ENCODE measurements at places on chromosomes 7 and 10. TPM values are rescaled to one million over a fixed set of nuclear protein-coding genes. Genes with fewer than 3 reads are reported as not detected.

GRCh38 chr7:132386201-132386681 lies 190.0 kb downstream of the PLXNA4 start:
- DNase-seq: no peak

DNA sequence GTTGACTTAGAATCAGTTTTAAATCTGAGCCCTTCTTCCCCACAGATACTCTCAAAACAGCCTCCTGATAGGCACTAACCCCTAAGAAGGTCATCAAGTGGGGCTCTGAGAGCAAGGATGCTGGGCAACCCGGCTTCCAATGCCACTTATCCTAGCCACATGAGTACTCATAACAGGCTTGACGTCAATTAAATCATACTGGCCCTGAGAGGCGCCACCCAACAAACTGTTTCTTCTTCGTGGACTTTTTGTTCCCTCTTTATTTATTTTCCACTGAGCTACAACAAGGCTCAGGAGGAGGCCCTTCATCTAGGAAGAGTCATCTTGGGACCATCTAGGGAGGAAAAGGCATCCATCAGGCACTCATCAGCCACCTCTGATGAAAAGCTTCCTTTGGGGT lies 255.9 kb downstream of the KCNMA1 start:
- DNase-seq: no peak

GRCh38 chr7:131157530-131158243 lies 170.0 kb upstream of the MKLN1 start:
- DNase-seq: no peak

- DNase-seq: no peak
Observed at GRCh38 chr10:47026301-47027107, 115.3 kb downstream of the PTPN20 start.

DNA sequence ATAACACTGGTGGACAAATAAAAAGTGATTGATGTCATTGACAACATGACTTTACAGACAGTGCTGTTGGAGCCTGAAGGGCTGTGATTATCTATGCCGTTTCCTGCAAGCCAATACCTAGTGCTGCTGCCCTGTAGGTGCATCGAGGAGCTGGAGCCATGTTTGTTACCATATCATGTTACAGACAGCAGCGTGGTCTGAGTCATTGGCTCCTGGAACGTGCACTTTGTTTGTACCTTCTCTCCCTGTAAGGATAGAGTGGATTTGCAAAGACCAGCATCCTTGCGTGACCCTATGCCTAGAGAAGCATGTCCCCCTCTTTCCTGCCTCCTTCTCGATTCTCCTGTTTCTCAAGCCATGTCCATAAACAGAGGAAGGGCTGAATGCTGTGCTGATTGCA lies 597.2 kb downstream of the TYW1 start:
- DNase-seq: no peak

GRCh38 chr10:122261584-122261983 lies 9.5 kb upstream of the BTBD16 start:
- DNase-seq: no peak

DNA sequence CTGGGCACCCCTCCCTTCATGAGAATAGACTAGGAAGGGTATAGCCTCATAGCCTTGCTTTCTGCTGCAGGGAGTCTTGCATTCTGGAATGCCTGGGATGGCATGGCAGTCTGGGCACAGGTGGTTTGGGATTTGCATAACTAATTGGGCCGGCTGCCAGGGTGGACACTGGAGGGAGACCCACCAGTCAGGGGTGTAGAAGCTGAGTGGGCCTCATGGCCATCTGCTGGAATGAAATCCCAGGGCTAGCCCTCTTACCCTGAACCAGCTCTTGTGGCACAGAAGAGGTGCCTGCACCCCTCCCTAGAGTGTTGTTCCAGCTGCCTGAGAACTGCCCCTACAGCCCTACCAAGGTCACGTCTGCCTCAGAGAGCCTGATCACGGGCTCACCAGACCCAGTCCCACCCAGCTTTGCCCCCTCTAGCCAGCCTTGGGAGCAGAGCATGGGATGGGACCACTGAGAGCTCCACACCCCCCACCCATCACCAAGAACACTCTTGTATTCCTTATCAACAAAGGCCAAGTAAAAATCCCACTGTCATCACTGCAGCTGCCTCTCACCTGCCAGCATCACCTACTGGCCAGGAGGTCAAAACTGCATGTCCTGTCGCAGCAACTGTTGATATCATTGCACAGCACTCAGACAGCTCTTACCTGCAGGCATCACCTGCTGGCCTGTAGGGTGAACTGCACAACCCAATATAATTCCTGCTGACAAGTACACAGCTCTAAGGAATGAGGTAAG lies 148.9 kb downstream of the ZEB1 start:
- DNase-seq: no peak

- DNase-seq: no peak
Observed at GRCh38 chr7:142885311-142886230, at the start of gene TRPV6. Gene TRPV6 (minus strand): TSS chr7:142885745.

DNA sequence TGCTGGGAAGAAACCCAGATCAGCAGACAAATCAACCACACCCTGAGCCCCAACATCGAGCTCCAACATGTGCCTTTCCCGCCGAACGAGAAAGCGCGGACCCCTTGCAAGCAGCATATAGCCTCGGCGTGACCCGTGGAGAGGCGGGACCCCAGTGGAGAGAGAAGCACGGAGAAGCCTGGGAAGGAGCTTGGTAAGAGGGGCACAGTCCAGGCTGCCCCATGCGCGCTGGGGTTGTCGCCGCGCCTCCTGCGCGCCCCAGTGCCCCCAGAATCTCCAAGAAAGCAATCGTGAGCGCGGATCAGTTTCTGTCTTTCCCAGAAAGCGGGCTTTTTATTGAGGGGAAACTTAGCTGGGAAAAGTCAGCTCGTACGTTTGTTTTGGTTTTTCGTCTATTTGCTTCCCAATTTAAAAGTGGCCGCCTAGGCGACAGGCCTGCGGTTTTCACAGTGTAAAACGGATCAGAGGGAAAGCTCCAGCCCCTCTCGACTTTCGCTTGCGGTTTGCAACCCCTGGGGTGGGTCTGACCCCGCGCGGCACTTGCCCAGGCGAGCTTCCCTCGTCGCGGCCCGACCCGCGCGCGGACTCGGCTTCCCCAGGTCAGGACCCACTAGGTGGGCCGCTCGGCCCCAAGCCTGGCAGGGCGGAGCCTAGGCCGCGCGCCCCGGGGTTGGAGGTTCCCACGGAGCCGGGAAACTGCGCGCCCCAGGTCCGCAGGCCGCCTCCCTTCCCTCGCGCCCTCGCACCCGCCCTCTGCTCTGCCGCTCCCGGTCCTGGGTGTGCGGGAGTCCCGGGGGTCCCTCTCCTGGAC lies 31.1 kb downstream of the SKIDA1 start:
- no peak for DNase-seq

GRCh38 chr10:87973635-87974034 lies 110.2 kb downstream of the PTEN start:
- DNase-seq: no peak

DNA sequence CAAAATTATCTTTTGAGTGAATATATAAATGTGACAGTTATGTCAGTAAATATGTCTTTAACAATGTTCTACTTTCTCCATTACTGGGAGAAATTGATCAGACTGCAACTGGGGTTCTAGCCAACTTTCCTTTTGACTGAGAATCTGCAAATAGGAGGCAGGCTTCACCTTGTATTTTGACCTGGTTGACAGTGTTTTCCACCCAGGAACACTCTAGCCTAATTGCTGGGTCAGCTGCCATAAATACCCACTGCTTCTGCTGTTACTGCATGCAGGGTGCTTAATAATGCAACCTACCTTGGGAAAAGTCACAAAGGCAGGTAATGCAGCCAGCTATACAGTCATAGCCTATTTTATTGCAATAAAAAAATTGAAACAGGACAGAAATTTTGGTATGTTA lies 319.0 kb downstream of the DGKB start:
- no peak for DNase-seq

- DNase-seq: no peak
Observed at GRCh38 chr7:47940088-47941013, 7.9 kb downstream of the PKD1L1 start.

- DNase-seq: no peak
Observed at GRCh38 chr10:71536332-71536731, 139.6 kb downstream of the CDH23 start.

GRCh38 chr7:66883716-66884115 lies 37.3 kb upstream of the TMEM248 start:
- DNase-seq: no peak

DNA sequence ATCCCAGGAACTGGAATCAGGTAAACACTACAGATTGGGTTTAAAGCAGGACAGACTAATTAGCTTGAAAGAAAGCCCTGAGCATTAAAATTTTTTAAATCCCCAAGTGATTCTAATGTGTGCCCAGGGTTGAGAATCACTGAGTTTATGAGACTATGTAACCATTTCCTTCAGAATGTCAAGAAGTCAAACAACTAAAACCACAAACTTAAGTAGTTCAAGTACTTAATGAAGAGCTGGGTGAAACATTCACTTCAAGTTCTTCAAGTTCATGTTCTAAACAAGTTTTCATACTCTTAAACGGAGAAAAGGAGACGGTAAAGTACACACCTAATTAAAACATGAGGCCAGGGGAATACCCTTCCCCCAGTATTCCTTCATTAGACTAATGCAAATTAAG lies 28.2 kb upstream of the TLL2 start:
- no peak for DNase-seq

GRCh38 chr10:3375505-3375904 lies 202.9 kb upstream of the PITRM1 start:
- no peak for DNase-seq

DNA sequence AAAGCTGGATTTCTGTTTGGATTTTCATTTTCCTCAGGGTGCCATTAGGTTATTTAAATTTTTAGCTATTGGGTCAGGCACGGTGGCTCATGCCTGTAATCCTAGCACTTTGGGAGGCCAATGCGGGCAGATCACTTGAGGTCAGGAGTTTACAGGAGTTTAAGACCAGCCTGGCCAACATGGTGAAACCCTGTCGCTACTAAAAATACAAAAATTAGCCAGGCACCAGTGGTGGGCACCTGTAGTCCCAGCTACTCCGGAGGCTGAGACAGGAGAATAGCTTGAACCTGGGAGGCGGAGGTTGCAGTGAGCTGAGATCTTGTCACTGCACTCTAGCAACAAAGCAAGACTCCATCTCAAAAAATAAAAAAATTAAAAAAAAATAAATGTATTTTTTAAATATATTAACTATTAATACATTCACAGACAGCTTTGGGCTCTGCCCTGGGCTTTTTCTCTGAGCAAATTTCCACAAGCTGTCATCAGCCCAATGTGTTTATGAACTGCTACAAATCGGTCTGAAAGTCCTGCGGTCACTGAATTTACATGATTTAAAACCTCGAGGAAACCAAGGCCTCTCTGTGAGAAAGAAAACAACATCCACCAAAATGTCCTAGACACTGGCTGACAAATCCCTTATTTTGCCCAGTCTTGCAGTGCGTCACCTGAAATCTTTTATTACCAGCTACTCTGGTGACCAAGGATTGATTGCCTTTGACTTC lies 19.2 kb upstream of the PLEKHS1 start:
- no peak for DNase-seq

GRCh38 chr10:12960334-12960898 lies 41.1 kb downstream of the CCDC3 start:
- DNase-seq: no peak

DNA sequence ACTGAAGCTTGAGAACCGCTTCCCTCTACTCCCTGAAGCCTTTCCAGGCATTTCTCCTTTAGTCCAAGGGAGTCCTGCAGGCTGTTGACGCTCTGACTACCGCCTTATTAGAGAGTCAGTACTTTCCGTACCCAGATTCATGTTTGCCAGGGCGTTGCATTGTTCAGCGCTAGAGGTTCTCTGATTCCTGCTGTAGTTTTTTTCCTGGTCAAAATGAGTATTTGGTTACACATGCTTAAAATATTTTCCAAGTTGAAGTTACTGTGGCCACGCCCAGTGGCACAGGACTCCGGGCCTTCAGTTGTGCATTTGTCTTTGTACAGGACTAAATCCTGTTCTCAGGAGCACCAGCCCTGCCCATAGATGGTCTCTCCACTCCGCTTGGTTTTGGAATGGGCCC lies 7.9 kb downstream of the MTURN start:
- no peak for DNase-seq

- no peak for DNase-seq
Observed at GRCh38 chr10:35503578-35503977, 101.6 kb upstream of the GJD4 start.

- no peak for DNase-seq
Observed at GRCh38 chr10:52313256-52313932, 687 bp upstream of the DKK1 start.

GRCh38 chr7:94481279-94481678 lies 28.3 kb upstream of the CASD1 start:
- no peak for DNase-seq

- DNase-seq: no peak
Observed at GRCh38 chr10:96651998-96652431, 65.2 kb upstream of the TM9SF3 start.

GRCh38 chr7:78018641-78019446 lies 220.3 kb downstream of the PHTF2 start:
- no peak for DNase-seq

Gene PIK3CG
- total RNA-seq: 38.7 TPM

Gene PRKCQ
- total RNA-seq: 45.9 TPM

Gene PTPN20
- not detected for total RNA-seq

Gene C7orf33
- not detected for total RNA-seq

Gene GNAT3
- not detected for total RNA-seq

Gene TAS2R4
- total RNA-seq: 0.78 TPM

Gene LLCFC1
- total RNA-seq: not detected

Gene CCDC71L
- 17.9 TPM for total RNA-seq

Gene TMEM196
- not detected for total RNA-seq

Measured in activated T-helper 1 cell treated with anti-CD3 and anti-CD28 coated beads, Interleukin-12 subunit alpha, Interleukin-12 subunit beta, Interleukin-2, Interleukin-4 antibody, amounts not matched to agents 30 ng/mL and 10 ng/mL and 1 ng/mL, durations not matched to agents 14 hours and 24 hours and 36 hours (primary cell).